Stimulated activated CD8-positive, alpha-beta memory T cell treated with anti-CD3 and anti-CD28 coated beads, Interleukin-4, amount 100 ng/mL, for 24 hours (primary cell): ENCODE measurements at places on chromosomes 2 and 18.

DNA sequence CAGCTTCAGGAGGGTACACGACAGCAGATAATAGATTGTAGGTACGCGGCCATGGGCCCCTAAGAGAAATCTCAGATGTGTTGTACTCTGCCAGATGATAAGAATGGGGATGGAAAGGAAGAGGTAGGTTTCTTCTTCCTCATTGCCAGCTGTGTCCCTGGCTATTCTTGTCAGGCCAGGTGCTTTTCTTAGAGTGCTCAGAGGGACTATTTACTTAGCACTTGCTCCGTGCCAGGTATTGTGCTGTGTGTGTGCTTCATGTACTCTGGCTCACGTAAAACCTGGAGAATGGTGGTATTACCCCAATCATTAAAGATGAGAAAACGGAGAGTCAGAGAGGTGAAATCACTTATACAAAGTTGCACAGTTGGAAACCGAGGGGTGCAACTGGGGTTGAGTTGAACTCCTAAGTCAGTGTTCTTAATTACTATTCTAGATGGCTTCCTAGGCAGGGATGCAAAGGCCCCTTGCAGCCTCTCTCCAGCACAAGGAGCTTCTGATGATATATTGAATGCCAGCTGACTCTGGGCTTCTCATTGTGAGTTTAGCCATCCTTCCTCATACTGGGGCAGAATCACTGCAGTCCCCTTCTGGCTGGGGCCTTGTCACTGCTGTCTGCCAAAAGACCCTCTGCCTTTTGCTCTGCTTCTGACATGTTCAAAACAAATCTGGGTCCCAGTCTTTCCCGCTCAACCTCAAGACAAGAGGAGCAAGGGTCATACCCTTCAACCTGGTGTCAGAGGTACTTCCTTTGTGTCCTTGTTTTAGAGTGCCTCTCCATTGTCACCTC is 60.7 kb downstream of the LYPD1 start:
- DNase-seq = no peak

DNA sequence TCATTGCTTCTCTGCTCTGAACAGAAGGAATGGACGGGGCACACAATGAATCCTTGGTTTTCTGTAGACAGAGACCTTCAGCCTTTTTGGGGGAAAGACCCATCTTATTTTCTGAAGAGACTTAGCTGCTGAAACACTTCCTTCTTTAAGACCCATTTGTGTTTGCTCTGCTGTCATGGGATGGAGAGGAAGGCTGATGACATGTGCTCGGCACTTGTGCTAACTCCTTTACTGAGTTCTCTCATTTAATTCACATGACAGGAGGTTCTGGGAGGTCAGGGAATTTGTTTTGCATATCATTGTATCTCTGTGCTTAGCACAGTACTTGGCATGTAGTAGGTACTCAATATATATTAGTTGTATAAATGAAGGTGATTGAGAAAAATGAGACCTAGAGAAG is 39.0 kb downstream of the OXER1 start:
- DNase-seq = no peak

DNA sequence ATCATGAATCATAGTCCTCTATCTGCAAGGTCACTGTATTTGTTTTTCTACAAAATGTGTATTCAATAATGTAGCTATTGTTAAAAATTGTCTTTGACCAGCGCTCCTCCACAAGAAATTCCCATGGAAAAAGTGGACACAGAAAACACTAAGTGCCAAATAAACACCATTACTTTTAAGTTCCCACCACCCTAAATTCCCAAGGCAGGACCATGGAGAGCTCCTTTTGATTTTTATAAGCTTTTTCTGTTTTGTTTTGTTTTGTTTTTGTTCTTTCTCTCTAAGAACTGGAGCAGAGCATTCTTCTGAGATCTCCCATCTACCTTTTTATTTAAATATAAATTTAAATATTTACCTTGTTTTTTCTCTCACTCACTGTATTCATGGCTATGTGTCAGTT is 44.5 kb downstream of the LRATD1 start:
- no peak for DNase-seq

- no peak for DNase-seq
Measured at GRCh38 chr18:59416818-59417217, 57.8 kb upstream of the LMAN1 start.

- no peak for DNase-seq
Measured at GRCh38 chr2:204638471-204639194, 93.4 kb downstream of the PARD3B start.

DNA sequence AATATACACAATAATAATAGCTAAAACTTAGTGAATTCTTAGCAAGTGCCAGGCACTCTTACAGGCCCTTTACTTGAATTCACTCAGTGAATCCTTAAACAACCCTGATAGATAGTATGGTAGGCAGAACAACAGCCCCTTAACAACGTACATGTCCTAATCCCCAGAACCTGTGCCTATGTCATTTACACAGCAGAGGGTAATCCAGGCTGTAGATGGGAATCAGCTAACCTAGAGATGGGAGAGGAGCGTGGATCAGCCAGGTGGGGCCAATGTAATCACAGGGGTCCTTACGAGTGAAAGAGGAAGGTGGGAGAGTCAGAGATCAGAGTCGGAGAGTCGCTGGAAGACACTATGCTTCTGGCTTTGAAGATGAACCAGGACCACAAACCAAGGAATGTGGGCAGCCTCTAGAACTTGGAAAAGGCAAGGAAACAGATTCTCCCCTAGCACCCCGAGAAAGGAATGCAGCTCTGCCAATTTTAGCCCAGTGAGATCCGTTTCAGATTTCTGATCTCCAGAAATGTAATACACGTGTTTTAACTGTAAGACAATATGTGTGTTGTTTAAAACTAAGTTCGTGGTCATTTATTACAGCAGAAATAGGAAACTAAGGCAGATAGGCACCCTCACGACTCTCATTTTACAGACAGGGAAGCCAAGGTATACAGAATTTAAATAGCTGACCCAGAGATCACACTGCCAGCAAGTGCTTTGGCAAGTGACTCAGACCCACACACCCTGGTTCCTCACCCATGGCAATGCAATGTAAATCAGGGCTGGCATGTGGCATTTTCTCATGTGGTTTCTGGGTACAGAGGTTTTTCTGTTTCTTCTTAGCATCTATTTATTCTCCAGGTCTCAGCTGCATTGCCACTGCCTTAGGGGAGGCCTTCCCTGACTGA is 68.9 kb downstream of the DOCK10 start:
- peak; percentile 22 for DNase-seq

- DNase-seq = no peak
Measured at GRCh38 chr2:143176606-143177005, 47.4 kb downstream of the ARHGAP15 start.
